ENCODE measurements at places on chromosomes 11 and 22.

DNA sequence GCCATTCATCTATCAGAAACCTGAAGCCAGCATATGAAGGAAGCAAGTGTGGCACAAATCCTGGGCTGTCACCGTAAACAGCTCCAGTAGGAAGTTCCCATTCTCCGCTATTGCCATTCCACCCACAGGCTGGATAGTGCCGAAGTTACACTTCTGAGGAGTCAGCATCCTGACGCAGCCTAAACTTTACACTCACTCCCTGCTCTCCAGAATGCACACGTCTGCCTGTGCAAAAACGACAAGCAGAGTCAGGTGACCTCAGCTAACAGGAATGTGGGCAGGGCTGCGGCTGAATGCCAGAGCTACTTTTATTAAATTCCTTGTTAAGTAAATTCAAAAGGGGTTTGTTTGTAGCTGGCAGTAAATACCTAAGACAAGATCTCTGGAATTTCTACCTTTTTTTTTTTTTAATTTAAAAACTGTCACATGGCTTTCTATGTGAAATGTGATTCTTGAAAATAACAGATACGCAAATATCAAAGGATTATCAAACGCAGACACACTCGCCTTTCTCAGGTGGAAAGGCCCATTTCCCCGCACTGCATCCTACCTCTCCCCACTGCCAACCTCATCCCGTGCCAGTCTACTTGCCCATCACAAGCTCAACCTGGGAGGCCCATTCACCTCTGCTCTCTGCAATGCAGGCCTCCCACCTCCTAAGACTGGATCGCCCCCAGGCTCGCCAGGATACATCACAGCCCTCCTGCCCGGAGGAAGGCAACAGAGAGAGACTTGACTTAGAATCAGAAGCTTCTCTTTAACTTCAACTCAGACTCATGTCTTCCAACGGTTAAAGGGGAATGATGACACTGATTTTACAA is 33.5 kb downstream of the NFRKB start:
- no peak for DNase-seq

DNA sequence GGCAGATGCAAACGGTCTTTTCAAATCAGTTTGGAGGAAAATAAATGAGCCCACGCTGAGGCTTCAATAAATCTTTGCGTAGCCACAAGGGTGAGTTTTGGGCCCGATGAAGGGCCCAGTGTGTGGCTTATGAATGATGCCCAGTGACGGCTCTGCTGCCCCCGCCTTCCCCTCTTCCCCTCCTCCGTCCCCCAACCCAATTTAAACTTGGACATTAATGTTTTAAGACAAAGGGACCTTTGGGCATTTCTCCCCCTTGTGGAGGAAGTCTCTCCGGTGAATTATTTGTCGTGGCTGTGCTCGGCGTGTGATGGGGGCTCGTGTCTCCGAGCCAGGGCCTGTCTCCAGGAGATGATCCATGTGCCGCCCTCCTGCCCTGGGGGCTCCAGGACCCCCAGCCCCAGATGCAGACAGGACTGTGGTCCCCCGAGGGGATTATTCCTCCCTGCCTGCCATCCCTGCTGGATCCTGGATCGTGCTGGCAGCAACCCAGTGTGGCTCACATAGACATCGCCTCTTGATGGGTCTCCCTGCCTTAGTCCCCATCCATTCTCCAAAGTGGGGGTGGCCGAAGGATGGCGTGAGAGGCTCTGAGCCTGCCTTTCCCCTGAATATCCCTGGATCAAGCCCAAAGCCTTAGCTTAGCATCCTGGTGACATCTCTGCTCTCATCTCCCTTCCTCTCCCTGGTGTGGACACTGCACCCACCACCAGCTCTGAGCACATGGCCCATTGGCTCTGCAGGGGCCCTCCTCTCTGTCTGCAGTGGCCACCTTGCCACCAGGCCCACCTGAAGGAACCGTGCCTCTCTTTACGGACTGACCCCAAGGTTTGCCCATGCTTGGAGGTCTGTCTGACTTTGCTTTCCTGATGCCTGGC is 56.4 kb downstream of the SMIM38 start:
- no peak for DNase-seq

DNA sequence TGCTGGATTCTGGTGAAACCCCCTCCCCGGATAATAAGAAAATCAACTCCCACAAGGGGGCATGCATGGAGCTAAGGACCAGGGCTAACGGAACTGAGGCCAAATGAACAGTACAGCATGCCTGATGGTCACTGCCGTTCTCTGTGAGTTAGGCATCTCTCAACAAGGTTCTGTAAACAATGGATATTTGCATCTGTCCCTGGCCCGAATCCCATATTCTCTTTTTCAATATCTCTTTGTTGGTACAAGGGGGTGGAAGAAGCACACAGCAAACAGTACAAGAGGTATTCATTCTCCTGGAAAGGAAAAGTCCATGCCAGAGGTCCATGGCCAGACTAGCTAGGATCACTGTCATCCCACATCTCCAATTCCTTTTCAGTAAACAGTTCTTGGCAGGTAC is 32.2 kb upstream of the APOA1 start:
- DNase-seq: no peak

DNA sequence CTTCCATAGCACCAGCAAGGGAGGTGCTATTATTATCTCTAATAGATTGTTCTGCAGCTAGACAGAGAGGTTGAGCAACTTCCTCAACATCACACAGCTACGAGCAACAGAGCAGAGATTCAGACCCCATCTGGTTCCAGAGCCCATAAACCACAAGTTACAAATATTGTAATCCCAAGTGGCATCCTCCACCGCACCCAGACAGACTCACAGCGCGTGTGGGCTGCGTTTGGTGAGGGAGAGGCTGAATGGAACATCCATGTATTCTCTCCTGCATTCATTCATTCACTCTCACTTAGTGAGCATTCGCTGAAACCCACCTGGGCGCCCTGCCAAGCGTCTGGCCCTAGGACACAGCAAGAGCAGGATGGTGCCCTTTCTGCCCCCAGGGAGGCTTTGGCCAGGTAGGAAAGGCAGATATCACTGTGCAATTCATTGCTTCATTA is 33.5 kb downstream of the LIF start:
- DNase-seq: no peak

Measured in stimulated activated CD8-positive, alpha-beta memory T cell treated with anti-CD3 and anti-CD28 coated beads, Interleukin-7, amount 100 ng/mL, for 1 hour (primary cell).